ENCODE measurements at places on chromosomes 13 and 19. TPM values are rescaled to one million over a fixed set of nuclear protein-coding genes. Genes with fewer than 3 reads are reported as not detected.
A peak's percentile ranks its signal among the peaks of the same experiment; 100 is the strongest.

DNA sequence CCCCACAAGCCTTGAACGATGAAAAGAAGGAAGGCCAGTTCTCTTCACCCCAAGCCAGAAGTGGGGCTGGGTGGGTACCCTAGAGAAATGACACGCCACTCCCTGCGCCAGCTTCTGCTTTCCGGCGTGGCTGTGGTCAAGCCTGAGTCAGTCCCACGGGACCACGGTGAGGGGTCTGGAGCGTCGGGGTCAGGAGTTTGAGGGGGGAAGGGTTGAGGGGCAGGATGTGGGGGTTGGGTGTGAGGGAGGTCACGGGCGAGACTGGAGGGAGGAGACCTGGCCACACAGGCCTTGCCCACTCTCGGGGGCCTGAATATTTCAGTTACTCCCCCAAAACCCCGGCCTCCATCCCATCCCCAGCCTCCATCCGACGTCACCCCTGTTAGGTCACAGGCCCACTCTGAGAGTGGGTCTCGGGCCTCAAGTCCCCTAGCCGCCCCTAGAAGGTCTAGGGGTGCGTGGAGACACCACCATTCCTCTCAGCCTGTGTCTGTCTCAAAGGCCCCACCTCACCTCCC, 500 bp upstream of the IFI30 start:
- no peak for DNase-seq

DNA sequence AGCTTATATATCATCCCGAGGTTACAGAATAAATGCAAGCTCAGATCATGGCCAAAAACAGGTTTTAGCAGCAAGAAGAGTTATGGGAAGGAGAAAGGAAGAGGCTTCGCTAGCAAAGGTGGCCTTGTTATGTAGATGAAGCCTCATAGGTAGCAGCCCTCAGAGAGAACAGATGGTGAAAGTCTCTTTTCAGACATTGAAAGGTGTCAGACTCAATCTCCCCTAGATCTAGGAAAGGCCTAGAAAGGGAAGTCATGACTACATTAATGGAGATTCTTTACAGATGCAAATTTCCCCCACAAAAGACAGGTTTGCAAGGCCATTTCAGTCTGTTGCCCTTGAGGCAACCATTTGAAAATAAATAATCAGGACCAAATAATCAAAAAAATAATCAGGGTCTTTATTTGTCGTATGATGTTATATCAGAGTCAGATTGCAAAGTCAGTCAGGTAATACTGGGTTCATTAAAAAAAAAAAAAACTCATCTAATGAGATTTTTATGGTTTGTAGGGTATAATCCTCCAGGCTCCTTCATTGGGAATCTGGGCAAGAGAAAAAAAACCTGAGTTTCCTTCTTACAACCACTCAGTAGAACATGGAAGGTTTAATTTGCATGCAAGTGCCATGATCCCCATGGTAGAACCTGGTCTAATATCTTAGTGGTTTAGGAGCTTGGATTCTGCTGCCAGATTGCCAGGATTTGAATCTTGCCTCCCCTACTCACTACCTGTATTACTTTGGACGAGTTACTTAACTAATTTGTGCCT, 50.8 kb upstream of the HTR2A start:
- no peak for DNase-seq

- DNase-seq: no peak
These were observed 5.9 kb downstream of the DOHH start for GRCh38 chr19:3494559-3494958.

VSIG10L gene
- total RNA-seq: 5.9 TPM

DNA sequence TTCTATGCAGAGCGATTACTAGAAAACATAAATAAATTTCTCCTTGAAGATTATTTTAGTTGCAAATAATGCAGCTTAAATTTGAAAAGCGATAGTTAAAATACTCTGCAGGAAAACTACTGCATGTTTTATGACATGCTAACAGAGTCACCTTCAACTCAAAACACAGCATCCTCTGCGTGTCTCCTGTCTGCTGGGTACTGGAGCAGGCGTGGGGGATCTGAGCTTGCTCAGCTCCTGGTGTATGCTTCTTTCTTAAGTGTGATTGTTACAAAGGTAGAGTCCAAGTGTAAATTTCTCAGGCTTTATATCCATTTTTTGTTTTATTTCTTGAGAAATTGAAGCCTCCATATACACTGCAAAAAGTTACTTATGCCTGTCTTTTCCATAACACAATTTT, 15.3 kb downstream of the SPATA13 start:
- DNase-seq: no peak

GRCh38 chr13:94822356-94822755, 110.0 kb upstream of the SOX21 start:
- DNase-seq: no peak

CYP2A7 gene
- not detected for total RNA-seq

PRRG2 gene
- 5.1 TPM for total RNA-seq

DNA sequence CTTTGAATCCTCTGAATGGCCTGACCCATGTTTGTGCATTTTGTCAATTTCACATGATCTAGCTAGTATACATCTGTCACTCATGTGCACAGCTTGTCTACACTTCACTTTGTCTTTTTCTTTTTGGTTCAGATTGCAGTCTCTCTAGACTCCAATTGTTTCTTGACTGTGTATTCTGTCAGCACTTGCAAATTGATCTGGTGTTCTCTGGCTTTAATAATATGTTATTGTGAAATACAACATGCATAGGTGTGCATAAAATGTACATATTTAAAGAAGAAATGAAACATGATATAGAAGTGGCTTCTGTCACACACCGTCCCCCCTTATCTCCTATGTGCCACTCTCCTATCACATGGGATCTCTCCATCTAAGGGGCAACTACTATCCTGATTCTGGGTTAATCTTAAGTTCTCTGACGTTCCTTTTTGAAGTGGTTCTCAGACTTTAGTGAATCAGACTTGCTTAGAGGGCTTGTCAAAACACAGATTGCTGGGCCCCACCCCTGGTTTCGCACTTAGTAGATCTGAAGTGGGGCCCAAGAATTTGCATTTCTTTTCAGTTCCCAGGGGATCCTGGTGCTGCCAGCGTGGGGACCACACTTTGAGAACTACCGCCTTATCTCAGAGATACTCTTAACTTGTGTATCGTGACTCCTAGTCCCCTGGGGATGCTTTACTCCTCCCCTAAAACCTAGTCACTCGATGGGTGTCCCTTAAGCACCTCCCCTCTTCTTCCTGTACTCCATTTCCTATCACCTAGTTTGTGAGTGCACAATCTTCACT, 5.8 kb downstream of the KRTDAP start:
- no peak for DNase-seq

GRCh38 chr13:108929532-108930206, 300.3 kb downstream of the MYO16 start:
- no peak for DNase-seq

DNA sequence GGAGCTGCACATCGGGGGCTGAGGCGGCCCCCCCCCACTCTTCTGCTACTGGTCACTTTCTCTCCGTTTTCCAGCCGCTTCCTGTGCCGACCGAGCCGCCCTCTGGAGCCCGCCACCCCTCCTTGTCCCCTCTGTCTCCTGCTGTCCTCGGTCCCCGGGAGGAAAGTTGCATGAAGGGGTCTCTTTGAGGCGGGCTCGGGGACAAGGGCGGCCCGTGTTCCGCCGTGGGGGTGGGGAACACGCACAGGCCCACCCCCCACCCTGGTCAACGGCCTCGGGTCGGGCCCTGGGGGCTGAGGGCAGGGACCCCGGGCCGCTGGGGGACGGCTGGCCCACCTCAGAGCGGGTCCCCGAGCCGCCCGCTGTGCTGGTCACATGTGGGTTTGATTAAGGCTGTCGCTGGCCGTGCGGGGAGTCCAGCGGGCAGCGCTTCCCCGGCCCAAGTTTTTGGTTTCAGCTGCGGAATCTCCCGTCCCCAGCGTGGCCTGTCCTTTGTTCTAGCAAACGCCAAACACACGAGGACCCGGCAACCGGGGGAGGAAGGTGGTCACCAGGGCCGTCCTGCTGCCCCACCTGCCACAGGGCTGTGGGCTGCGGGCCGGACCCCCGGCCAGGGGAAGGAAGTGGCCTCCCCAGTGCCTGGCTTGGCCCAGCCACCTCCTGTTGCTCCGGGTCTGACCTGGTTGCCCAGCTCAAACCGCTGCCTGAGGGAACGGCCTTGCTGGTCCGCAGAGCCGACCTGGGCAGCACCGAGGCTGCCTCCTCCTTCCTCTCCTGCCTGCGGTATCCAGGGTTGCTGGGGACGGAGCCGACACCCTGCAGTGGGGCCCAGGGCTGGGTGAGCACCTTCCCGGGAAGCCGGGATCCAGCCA, 1.9 kb downstream of the EFNA2 start:
- DNase-seq: no peak

- no peak for DNase-seq
These were observed 787.8 kb downstream of the LIG4 start for GRCh38 chr13:107427536-107427935.

DNA sequence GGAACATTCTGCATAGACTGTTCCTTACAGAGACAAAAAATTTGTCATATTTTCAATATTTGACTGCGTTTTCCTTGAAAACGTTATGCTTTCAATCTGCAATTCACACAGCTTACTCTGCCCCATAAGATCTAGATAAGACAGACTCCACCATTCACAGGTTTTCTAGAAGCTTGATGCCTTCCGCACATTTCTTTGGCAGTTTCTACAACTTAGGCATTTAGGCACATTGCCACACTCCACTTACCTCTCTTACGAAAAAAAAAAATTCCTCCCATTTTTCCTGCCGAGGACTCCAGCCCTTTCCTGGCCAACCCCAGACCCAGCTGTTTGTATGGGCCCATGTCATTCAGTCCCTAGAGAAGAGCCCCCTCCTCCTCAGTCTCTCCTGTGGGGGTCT, 11.2 kb downstream of the ATP12A start:
- no peak for DNase-seq

DNA sequence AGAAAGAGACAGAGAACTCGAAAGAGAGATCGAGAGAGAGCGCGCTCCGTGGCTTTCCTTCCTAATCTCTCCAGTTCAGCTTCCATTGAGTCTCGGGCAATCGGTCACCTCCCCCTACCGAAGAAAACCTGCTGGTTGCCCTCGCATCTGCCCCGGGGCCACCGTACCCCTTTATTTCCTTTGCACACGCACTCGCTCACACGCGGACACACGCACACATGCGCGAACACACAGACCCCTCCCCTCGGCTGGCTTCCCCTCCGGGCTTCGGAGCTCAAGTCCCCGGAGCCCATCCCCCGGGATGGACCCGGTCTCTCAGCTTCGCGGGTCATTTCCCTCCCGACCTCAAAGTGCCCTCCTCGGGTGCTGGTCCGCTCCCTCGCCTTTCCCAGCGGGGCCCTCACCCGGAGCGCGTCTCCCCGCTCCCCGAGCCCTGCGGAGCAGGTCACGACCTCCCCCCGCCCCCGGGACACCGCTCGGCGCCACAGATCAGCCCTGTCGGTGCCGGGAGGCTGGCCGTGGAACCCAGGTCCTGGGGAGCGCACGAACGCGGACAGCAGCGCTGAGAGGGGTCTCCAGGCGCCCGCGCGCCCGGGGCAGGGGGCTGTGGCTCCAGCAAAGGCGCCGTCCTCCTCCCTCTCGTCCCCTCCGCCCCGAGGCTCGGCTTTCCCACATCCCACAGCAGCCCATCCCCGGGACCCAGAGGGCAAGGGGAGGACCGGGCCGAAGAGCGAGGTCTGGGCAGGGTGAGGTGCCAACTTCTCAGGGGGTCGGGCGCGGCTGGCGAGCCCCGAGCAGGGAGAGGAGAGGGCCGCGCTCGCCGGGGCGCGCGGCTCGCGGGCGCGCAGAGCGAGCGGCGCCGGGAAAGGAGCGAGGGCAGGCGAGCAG, 1.8 kb downstream of the DACH1 start:
- DNase-seq: peak; percentile 72

- DNase-seq: no peak
These were observed 29.0 kb downstream of the CKM start for GRCh38 chr19:45293682-45294081.

GRCh38 chr19:55212447-55212846, 3.1 kb upstream of the PTPRH start:
- no peak for DNase-seq

DNA sequence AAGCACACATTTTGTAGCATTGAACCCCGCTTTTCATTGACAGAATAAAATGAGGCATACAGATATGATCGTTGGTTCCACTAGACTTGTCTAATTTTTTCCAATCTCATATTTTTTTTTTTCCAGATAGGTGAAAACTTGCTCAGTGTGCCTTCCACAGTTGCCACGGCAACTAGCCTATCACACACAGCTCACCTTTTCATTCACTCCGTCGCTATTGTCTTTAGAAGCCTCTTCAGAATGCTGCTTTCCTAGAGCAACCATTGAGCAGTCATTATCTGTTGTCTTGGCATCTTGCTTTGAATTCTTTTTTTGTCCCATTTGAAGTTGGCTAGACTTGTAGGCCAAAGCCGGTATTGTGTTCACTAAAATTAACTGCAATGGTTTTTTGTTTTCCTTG, 37.7 kb upstream of the ESD start:
- DNase-seq: no peak

DNA sequence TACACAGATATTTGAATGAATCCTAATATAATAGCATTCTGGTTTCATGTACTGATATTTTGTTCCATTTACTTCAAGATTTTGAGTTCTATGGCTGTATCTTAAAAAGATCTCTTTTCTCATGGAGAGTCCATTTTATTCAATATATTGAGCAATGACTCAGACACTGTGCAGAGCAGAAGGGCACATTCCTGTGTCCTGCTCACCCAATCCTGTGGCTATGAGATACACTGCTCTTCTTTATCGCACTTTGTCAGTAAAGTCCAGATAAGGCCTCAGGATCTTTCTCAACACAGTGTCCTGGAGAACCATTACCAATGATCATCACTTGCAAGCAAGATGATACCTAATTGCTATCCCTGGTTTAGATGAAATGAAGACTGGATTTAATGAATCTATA, 155.0 kb downstream of the CYSLTR2 start:
- DNase-seq: no peak

GRCh38 chr13:77335543-77335942, 8.6 kb upstream of the MYCBP2 start:
- DNase-seq: no peak

PHLDB3 gene
- 114 TPM for total RNA-seq

- no peak for DNase-seq
These were observed 23.2 kb downstream of the CATSPERD start for GRCh38 chr19:5743630-5744029.

ZNF610 gene
- total RNA-seq: 18.0 TPM

- no peak for DNase-seq
These were observed 5.1 kb upstream of the RNF113B start for GRCh38 chr13:98182153-98182552.

- DNase-seq: no peak
These were observed 2.9 kb downstream of the KLK15 start for GRCh38 chr19:50830266-50831025.

DNA sequence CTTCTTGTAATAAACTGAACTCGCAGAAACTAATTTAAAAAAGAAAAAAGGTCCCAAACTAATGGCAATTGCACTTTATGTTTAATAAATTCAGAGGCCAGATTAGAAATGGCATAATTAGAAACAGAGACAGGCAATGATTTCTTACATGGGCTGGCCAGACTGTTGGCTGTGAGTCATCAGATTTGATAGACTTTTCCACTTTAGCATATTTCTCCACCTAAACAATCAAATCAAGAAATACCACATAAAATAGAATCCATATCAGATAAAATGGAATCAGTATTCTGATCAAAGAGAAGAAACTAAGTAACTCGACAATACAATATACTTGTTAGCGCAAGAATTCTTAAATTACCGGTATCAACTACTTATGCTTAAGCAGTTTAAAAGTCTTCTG, 29.0 kb downstream of the EXOSC8 start:
- DNase-seq: no peak

- DNase-seq: no peak
These were observed 131.3 kb downstream of the STK24 start for GRCh38 chr13:98445340-98446233.

- DNase-seq: peak; percentile 82
These were observed 6.3 kb downstream of the ERICH4 start for GRCh38 chr19:41449079-41449864.

All from type B pancreatic cell (in vitro differentiated cells).